ENCODE measurements at places on chromosomes 11 and 22. TPM values are rescaled to one million over a fixed set of nuclear protein-coding genes. Genes with fewer than 3 reads are reported as not detected.

GRCh38 chr22:36318442-36318841 is 65.5 kb downstream of the APOL1 start:
- no peak for DNase-seq

DNA sequence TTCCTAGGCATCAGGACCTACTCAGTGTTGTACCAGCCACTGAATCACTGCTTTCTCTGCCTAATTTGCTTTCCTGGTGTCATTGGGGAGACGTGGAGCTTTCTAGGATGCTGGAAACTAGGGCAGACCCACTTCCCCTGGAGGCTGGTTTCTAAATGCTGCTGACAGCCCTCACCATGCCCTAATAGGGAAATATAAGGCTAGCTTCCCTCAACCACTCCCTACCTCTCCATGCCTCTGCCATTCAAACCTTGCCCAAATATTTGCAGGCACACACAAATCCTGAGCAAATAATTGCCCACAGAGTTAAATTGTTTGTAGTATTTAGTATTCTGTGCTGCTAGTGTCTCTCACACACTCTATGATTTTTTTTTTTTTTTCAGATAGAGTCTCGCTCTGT is 310.2 kb downstream of the DDX10 start:
- DNase-seq = no peak

DNA sequence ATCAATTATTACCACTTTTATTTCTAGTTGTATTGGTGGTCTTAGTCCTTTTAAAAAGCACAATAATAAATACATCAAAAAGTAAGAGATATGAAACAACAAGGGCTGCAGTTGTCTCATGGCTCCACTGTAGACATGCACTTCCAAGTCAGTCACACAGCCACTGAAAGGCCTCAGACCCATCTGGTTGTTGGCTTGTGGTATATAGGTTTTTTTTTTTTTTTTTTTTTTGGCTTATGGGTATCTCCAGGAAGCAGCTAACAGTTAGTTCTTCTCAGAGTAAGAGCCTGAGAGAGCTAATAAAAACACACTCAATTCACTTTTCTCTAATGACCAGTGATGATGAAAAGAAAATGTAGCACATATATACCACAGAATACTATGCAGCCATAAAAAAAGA is 6.0 kb upstream of the OR52E6 start:
- no peak for DNase-seq

GRCh38 chr11:120241277-120241676 is 1.3 kb downstream of the POU2F3 start:
- no peak for DNase-seq

DNA sequence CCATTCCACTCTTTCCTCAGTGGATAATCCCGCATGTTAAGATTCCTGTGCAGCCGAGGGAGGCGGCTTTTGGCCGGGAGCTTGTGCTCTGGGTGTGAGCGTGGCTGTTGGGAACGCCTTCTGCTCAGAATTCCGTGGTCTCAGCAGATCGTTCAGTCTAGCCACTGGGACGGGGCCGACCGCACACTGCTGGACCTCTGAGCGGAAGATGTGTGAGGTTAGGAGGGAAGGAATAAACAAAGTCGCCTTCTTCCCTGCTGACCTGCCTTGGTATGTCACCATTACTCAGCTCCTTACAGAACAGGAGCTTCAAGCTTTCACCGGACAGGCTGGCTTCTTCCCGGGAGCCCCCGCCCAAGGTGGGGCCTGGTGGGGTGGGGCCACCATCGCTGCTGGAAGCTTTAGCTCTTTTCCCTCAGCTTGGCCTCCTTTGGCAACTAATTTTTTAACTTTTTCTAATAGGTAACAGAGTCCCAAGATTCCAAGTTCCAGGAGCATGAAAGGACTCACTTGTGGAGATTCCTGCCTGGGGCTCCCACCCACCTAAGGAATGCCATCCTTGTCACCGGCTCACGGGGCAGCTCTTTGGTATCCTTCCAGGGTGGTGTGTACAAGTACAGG is 22.5 kb upstream of the SEPTIN5 start:
- no peak for DNase-seq

DNA sequence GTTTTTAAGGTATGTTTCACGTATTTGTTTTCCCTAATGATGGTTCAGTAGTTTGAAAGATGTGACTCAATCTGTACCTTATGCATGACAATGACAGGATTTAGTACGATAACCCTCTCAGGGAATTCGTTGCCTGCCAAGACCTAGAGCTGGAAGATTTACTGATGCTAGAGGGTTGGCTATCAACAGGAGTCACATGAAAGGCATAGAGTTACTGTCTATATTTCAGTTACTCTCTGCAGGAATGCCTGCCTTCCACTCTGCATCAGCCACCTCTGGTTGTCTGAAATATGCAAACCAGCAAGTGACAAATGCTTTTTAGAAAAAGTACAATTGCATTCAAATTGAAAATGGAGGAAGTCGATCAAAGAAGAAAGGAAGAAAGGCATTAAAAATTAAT is 276.3 kb upstream of the RAG2 start:
- no peak for DNase-seq

- no peak for DNase-seq
Observed at GRCh38 chr11:121282386-121282785, 10.2 kb upstream of the SC5D start.

GRCh38 chr22:47853750-47854149 is 1091.3 kb downstream of the TBC1D22A start:
- DNase-seq = no peak

DNA sequence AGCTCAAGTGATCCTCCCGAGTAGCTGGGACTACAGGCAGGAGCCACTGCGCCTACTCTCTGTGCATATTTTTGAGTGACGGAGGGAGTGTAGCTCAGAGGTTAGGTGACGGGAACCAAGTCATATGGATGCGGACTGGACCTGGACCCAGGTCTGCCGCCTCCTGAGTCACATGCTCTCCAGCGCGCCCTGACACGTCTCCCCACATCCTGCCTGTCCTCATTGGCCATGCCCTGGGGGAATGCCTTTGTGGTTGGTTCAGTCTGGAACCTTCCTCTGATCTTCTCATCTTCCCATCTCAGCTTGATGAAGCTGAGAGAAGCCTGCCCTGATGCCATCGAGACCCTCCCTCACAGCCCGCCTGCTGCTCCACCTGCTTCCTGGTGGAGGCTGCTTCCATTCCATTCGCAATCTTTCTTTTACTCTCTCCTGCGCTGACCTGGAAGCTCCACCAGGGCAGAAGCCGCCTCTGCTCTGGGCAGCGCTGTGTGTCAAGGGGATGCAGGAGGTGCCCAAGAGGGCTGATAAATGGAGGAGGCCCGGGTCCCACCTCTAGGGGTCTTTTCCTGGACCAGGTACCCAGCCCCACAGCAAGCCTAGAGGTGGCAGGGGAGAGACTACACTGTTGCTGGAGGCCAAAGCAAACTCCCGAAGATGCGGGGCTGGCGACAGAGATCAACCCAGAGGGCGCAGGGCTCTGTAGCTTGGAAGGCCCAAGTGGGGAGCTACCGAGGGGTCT is 13.9 kb upstream of the BAIAP2L2 start:
- DNase-seq = no peak

DNA sequence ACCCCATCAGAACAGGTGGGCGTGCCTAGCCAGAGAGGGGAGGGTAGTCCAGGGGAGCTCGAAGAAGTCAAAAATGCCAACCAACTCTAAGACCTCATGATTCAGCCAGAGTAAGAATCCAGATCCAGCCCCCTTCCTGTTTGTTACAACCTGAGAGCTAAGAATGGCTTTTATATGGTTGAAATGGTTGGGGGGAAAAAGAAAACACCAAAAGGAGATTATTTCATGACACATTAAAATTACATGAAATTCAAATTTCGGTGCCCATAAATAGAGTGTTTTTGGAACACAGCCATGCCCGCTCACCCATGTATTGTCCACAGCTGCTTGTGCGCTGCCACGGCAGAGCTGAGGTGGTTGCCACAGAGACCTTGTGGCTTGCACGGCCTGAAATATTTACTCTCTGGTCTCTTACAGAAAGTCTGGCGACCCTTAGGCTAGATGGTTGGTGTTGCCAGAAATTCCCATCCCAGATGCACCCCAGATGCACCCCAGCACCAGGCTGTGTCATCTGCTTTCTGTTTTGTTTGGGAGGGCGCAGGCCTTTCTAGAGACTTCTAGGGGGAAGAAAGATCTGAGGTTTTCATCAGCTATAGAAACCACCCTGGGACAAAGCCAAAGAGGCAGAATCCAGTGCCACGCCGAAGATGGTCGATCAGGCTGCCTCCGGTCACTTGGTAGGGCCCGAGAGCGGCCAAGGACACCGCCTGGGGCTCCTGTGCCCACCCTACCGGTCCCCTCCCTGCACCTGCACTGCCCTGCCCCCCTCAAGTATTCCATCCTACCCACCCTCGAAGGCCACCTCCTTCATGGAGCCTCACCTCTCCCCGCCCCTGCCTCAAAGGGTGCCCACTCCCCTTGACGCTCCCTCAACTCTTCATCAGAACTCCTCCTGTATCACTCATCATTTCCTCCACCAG is 80.2 kb downstream of the DSCAML1 start:
- DNase-seq = no peak

DNA sequence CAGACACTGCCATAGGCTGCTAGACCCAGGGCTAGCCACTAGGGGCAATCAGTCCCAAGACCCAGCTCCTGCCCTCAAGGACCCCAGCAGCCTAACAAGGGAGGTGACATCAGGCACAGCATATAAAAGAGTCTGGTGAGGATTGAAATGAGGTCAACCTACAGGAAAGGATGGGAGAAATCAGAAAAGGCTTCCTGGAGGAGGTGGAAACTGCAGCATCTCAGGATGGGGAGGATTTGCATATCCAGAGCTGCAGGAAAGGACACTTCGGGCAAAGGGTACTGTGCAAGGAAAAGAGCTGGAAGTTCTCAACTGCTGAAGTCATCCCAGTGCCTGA is 2.9 kb upstream of the ARFGAP2 start:
- no peak for DNase-seq

- DNase-seq = no peak
Observed at GRCh38 chr11:1542267-1542666, 29.8 kb downstream of the DUSP8 start.

DNA sequence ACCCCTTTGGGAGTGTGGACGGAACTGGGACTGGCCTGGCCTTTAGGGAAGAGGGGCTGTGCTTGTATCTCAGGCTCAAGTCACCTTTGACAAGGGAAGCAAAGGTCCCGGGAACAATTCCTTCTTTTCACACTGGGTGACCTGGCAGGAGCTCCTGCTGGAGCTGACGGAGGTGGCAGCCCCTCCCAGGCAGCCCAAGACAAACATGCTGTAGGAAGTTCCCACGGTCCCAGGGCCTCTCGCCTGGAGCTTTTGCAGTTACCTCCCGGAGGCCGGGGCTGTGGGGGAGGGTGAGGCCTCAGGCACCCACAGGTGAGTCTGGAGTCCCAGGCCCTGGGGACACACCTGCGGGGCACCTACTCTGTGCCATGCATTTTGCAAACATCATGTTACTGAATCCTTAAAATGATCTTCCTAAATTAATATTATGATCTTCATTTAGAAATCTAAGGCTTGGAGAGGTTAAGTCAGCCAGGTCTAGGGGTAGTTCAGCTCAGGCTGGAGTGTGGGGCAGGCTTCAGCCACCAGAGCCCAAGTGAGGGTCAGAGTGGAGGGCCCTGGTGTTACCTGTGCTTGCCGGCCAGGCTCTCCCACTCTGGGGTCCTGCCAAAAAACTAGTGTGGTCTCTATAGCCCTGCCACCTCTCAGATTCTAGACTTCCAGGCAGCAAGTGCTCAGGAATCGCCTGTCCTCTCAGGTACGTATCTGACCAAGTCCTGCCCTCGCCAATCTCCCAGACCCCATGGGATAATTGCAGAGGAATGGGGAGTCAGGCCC is 15.7 kb upstream of the MYEOV start:
- no peak for DNase-seq

GRCh38 chr11:65243797-65244196 is 18.0 kb upstream of the POLA2 start:
- no peak for DNase-seq

- no peak for DNase-seq
Observed at GRCh38 chr11:94185416-94186084, 56.9 kb downstream of the PANX1 start.

DNA sequence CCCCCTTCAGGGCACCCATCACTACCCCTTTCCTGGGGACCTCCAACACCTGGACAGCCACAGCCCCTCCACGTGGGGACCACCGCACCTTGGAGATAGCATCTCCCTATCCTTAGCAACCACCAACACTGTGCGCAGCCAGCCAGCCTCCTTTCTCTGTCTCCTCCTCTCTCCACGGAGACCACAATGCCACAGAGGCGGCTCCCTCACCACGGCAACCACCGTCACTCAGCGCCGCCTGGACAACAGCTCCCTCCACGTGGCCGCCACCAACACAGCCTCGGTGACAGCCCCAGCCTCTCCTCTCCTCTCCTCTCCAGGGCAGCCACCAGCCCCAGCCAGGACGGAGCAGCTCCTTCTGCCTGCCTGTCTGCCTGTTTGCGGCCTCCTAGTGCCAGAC is 10.5 kb downstream of the ELFN2 start:
- DNase-seq = no peak

- no peak for DNase-seq
Observed at GRCh38 chr22:29208879-29209623, 3.4 kb downstream of the EMID1 start.

GRCh38 chr11:72828081-72828567 is 13.9 kb downstream of the ATG16L2 start:
- no peak for DNase-seq

DNA sequence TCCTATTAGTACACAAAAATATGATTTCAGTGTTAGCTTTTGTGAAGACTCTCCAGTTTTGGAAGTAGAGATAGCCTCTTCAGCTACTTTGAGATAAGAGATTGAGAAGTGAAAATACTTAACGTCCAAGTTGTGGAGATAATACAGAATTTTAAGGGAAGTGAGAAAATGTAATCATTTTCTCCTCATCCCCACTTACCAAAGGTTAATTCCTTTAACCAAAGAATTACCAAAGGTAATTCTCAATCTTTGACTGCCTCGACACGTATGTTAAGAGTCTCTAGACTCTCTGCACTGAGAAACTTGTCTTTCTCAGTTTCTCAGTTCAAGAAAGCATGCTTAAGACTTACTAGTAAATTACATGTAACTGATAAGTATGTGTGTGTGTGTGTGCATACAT is 15.3 kb downstream of the C11orf54 start:
- no peak for DNase-seq

- no peak for DNase-seq
Observed at GRCh38 chr11:62108971-62109404, 14.8 kb upstream of the INCENP start.

GRCh38 chr11:61971248-61972111 is 4.0 kb upstream of the FTH1 start:
- peak; percentile 74 for DNase-seq

- DNase-seq = no peak
Observed at GRCh38 chr11:111939836-111940604, 2.9 kb downstream of the DIXDC1 start.

- DNase-seq = peak; percentile 67
Observed at GRCh38 chr11:125345421-125346178, 150.5 kb downstream of the FEZ1 start.

FIBIN gene
- total RNA-seq = 6.5 TPM

TLCD5 gene
- 16.3 TPM for total RNA-seq

IL10RA gene
- total RNA-seq = 2.0 TPM

SPTBN2 gene
- total RNA-seq = 170 TPM

POU2AF1 gene
- total RNA-seq = not detected

PTPN5 gene
- total RNA-seq = 36.7 TPM

NUP160 gene
- total RNA-seq = 57.5 TPM

CAPN5 gene
- total RNA-seq = 8.6 TPM

TMPRSS4 gene
- not detected for total RNA-seq

HBB gene
- 552 TPM for total RNA-seq

PNPLA3 gene
- total RNA-seq = 17.5 TPM

MEI1 gene
- total RNA-seq = 0.41 TPM

PHETA2 gene
- 4.5 TPM for total RNA-seq

RFPL3 gene
- total RNA-seq = not detected
